ENCODE measurements at places on chromosomes 12 and 14. TPM values are rescaled to one million over a fixed set of nuclear protein-coding genes. Genes with fewer than 3 reads are reported as not detected.
A peak's percentile ranks its signal among the peaks of the same experiment; 100 is the strongest.

- no peak for DNase-seq
Measured at GRCh38 chr12:462936-463705, 3.4 kb downstream of the B4GALNT3 start.

DNA sequence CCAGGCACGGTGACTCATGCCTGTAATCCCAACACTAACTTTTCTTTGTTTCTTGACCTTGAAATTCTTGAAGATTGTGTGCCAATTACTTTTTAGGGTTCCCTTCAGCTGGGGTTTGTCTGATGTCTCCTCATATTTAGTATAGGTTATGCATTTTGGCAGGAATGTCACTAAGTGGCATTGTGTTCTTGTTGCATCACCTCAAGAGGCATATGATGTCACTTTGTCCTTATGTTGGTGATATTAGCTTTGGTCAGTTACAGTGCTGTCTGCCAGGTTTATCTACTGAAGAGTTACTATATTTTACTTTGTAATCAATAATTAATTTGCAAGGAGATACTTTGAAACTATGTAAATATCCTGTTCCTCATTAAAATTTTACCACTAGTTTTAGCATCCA lies 61.0 kb upstream of the BTG1 start:
- no peak for DNase-seq

- peak; percentile 74 for DNase-seq
Measured at GRCh38 chr12:7142056-7142644, 12.0 kb downstream of the CLSTN3 start.

ANO2 gene
- total RNA-seq, result not detected

Measured in activated naive CD4-positive, alpha-beta T cell treated with anti-CD3 and anti-CD28 coated beads for 36 hours (primary cell).